ENCODE measurements at places on chromosomes 7 and 10.

DNA sequence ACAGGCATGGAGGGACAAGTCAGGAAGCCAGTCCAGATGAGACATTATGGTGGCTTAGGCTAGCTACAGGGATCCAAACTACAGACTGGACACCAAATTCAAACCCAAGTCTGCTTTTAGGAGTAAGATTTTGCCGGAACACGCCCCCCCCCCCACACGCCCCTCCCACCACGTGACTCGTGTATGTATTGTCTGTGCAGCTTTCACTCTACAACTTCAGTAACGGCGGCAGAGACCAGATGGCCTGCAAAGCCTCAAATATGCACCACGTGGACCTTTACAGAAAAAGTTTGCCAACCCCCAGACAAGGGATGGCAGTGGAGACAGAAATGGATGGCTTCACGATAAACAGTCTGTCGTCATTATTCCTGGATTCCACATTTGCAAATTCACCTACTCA lies 14.5 kb downstream of the HIPK2 start:
- DNase-seq = no peak

DNA sequence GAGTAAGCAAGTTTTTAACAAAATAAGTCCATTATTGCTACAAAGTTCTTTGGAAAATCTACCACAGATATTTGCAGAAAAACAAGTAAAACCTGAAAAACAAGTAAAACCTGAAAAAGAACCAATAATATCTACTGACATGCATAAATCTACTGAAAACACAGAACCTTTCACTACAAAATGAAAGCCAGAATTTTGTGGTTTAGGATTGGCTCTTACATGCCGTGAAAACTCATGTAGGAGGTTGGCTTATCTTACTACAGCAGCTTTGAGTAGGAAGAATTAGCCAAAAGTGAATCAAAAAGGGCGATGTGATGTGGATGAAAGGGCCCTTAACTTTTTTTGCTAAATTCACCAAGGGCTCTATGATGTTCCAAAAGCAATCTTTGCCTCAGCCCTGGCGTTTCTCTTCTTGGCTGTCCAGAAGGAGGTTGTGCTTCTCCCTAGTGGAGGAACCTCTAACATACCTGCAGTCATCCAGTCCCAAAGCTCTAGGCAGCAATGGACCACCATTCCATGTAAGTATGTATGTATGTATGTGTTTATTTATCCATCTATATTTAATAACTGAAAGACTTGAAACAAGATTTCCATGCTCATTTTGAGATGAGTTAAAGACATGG lies 93.5 kb upstream of the ZNF804B start:
- DNase-seq = no peak

DNA sequence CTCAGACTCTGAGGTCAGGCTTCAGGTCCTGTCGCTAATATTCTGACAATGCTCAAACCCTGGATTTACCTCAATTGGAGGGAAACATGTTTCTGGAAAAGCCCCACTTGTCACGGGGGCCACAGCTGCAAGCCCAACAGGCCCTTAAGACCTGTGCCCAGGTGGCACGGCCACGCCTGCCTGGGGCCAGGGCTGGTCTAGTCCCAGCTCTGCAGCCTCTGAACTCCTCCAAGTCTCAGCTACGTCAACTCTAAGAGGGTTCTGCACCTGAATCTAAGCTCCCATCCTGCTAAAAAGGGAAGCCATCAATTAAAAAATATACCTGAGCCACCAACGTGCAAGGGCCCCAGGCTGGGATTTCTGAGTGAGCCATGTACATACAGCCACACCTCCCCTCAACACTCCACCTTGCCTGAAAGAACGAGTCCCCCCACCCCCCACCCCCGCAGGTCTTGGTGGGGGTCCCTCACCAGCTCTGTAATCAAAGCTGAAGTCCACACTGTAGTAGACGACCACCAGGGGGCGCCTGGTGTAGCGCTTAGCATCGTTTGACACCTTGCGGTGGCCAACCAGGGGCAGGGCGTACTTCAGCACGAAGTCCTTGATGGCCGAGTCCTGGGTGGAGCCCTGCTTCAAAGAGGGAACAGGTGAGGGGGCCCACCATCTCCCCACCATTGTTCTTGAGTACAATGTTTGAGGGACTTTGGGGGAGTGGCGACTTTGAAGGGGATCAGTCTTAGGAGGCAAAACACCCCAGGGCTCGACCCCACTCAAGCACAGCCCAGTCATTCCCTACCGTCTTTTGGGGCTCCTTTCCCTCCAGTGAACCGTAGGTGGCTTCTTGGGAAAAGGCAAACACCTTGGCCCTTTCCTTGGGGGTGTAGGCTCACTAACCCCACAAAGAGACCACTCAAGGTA lies 22.6 kb downstream of the PDIA4 start:
- peak; percentile 65 for DNase-seq

DNA sequence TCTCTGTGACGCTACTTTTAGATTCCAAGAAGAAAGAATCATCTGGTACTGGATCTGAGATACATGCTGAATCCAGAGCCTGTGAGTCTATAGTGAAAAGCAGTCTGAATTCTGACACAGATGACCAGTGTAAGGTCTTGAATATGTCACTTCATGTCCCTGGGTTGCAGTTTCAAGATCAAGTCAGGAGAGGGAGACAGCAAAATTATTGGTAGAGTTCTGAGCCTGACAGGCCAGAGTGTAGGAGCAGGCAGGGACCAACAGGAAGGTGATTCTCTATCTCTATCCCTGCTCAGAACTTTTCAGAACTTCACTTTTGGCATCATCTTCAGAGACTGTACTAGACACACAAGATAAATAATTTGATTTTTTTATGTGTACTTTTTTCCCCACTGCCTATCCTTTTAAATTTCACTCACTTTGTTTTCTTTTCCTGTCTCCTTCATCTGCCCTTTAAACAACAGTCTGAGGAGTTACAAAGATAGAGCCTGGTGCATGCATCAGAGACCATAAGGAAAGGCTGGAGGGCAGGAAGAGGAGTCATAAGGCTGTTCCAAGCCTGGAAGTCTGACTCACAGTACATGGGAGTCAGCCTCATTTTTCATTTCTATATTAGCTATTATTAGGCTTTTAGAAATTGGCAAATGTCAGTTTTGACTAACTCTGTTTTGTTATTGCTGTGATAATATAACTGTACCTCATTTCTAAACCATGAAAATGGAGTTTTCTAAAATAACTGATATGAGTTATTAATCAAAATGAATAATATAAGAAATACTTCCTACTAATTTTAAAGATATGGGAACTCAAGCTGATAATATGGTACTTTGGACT lies 120.2 kb upstream of the TMEM229A start:
- no peak for DNase-seq

DNA sequence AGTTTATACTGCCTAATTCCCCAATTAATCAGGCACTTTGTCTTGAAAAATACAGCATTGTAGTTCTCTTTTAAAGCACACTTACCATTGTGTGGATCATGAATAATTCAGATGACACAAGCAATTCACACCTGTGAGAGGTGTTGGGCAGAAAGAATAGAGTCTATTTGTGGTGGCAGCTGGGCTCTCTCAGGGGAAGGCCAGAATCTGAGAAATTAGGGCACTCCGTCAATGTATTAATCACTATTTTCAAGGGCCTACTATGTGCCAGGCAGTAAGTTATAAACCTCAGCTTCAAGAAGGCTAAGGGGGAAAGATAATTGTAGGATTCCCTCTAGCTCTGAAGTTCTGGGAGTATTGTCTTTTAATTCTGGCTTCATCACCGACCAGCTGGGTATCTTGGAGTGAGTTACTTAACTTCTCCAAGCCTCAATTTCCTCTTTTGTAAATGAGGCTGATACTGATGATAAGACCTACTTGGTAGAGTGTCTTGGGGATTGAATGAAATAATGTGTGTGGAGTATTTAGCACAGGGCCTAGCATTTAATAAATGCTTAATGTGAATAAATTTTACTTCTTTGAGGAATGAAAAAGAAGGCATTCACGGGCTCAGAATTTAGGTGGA lies 2.5 kb downstream of the CHN2 start:
- DNase-seq = no peak

GRCh38 chr10:122494173-122494820 lies 32.9 kb downstream of the HTRA1 start:
- no peak for DNase-seq
